GM12865 (cell line): ENCODE measurements at places on chromosomes 4 and X.

GRCh38 chr4:59966758-59967157 is 1233.4 kb upstream of the ADGRL3 start:
- no peak for DNase-seq

GRCh38 chrX:51836823-51837222 is 56.6 kb upstream of the MAGED1 start:
- no peak for DNase-seq

DNA sequence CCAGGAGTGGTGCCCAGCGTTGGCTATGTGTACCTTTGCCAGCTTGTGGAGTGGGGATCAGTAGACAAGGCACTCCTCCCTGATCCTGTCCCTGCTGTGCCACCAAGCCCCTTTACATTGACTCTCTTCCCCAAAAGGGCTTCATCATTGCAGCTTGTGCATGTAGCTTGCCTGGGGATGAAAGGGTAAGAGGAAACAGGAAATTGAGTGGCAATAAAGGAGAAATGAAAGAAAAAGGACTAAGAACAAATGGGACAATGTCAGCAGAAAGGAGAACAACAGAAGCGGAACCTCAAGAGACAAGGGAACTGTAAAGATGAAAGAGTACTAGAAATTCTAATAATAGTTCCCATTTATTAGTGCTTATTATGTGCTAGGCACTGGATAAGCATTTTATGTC is 8.7 kb upstream of the IL13RA1 start:
- no peak for DNase-seq

GRCh38 chr4:121269001-121269400 is 104.9 kb upstream of the TNIP3 start:
- no peak for DNase-seq

DNA sequence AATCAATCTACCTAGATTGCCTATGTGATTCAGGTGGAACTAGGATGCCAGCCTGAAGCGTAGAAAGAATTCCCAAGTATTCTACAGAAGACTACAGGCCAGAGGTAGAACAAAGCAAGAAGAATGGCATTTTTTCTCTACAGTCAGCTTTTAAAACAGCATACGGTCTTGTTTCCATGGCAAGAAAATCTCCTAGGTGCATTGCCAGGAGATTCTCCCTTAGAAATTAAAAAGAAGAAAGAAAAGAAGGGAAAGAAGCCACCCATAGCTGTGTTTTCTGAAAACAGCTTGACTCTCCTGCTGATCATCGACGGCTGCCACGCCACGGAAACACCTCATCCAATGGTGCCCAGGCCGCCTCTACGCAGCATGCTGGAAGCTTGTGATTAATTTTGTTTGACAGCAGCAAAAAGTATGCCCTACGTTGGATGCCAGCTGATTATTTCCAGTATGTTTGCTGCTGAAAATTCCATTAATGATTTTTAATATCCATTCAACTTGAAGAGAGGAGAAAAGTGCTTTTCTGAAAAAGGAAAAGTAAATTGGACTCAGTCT is 24.1 kb downstream of the ANK2 start:
- no peak for DNase-seq

GRCh38 chr4:55578341-55579010 is 13.6 kb downstream of the PDCL2 start:
- no peak for DNase-seq

DNA sequence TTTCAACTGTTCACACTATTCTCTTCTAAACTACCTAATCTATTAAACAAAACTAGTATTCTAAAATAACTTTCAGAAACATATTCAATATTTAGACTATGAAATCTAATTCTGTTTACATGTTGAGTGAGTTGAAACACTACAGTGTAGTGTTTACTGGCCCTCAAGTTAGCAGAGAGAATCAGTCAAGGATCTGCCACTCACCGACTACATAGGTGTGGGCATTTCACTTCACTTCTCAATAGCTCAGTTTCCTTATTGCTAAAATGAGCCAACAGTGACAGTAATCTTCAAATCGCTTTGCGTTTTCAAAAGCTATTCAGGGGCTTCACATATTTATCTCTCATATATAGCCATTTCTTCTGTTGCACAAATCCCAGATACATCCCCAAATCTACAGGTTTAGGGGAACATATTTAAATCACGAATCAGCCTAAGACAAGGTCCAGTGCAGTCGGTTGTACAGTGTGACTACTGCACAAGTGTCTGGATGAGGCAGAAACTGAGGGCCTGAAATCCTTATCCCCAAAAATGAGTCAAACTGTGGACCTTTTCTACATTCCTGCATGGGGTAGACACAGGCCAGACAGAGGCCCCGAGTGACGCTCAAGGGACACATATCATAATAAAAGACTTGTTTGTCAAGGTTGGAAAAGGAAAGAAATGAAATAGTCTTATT is 129.8 kb downstream of the PPP3CA start:
- no peak for DNase-seq

- DNase-seq = no peak
These were observed 13.5 kb downstream of the KDM5C start for GRCh38 chrX:53211391-53211978.

DNA sequence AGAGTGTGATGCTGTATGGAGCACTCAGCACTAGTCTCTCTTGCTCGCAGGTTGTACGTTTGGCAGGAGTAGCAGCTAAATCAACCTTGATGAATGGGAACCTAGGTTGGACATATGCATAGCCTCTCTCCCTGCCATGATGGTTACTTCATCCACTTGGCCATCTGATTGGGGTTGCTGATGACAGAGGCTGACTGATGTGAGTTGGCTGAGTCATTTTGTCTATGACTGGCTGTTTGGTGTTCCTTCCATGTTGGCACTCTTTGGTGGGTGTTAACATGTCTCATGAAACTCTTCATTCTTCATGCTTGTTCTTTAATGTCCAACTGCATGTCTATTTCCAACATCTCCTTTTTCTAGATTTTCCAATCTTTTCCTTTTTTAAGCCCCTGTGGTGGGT is 31.6 kb upstream of the SPARCL1 start:
- DNase-seq = no peak

GRCh38 chr4:143384381-143384994 is 47.8 kb downstream of the GAB1 start:
- no peak for DNase-seq

- DNase-seq = peak; percentile 90
These were observed at the start of gene SASH3 for GRCh38 chrX:129779747-129780146. Gene SASH3, plus strand, starts transcription at chrX:129779949. Its CDS starts 149 bp downstream, at chrX:129780098.

DNA sequence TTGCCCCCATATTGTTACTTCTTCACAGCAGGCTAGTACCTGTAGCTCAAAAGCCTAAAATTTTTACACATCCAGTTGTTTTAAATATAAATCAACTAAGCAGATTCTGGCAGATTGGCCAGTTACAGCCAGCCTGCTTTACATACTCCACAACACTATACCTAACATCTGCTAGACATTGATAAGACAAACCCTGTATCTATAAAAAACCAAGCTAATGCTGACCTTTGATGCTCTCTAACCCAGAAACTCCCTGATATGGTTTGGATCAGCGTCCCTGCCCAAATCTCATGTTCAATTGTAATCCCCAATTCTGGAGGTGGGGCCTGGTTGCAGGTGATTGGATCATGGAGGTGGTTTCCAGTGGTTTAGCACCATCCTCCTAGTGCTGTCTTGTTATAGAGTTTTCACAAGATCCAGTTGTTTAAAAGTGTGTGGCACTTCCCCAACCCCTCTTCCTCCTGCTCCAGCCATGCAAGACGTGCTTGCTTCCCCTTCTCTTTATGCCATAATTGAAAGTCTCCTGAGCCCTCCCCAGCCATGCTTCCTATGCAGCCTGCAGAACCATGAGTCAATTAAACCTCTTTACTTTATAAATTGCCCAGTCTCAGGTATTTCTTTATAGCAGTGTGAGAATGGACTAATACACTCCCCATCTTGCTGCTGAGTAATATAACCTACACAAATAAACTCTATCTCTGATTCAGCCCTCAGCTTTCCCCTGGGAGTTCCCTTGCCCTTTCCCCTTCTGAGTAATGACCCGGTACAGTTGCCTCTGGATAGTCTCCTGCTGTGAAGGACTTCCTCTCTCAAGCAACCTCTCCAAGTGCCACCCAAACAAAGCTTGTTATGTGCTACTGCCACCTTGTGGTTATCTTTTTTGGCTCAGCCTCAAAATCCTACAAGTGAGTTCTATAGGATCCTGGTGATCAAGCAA is 39.6 kb downstream of the ZCCHC13 start:
- peak; percentile 75 for DNase-seq

DNA sequence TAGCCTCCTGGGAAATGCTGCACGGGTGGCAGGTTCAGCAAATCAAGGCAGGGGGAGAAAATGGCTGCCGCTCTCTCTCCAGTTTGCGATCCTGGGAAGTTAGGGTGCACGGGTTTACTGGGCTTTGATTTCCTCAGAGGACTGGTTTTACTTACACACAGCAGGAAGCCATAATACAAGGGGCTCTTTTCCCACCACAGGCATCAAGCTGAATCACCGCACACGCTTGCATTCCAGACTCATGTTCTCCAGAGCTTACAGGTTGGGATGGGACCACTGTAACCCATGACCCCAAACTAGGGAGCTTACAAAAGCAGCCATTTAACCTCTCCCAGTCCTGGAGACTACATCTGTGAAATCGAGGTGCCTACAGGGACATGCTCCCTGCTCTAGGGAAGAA is 159.8 kb downstream of the DHRSX start:
- no peak for DNase-seq

DNA sequence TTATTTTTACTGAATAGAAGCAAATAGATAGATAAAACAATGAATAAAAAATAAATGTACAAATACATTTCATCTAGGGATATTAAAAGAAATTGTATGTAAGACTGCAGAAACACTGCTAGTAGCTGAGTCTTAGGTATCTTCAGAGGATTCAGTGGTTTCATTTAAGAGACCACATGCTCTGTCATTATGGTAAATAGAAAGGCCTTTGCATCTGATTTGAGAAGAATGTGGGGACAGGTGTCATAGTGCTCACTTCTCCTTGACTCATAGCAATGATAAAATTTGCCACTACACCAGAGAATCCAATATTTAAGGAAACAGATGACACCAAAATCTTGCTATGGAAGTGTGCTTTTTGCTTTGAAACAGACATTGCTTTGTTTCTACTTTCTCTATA is 59.8 kb upstream of the PPP1R2C start:
- peak; percentile 21 for DNase-seq

DNA sequence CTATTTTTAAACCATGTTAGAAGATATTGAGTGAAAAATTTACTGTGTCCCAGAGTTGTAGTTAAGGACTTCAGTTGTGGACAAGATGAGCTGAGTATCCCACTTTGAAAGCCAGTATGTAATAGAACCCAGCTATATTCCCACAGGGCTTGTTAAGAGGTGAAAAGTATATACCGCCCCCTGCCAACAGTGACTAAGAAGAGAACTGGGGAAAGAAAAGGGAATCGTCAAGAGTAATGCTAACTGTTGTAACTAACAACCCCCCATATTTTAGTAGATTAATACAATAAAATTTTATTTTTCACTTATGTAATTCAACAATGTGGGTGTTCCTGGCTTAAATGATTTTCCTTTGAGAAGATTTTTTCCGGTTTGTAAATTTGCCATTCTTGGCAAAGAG is 250.4 kb upstream of the GIMD1 start:
- DNase-seq = no peak

GRCh38 chrX:2463973-2464676 is 36.7 kb downstream of the DHRSX start:
- no peak for DNase-seq

DNA sequence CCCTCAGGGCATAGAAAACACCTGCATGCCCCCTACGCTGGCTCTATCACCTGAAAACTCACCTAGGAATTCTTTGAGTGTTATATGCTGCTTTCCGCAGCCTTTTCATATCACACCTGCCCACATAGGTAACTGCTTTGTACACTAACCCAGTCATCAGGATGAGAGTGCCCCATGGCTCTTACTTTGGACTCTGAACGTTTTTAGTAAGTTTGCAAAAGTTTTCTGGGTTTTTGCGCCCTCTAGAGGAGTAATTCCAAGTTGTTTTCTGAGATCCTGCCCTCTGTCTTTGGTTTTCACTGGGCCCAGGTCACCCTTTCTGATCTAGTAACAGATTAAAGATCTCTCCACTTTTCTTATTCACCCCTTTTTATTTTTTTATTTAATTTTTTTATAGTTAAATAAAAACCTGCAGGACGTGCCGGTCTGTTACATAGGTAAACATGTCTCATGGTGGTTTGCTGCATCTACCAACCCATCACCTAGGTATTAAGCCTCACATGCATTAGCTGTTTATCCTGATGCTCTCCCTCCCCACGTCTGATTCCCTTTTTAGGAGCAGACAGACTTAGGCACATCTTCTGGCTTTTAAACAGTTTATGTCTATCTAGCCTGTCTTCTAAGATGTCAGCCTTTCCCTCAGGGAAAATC is 139.2 kb downstream of the NWD2 start:
- peak; percentile 68 for DNase-seq

DNA sequence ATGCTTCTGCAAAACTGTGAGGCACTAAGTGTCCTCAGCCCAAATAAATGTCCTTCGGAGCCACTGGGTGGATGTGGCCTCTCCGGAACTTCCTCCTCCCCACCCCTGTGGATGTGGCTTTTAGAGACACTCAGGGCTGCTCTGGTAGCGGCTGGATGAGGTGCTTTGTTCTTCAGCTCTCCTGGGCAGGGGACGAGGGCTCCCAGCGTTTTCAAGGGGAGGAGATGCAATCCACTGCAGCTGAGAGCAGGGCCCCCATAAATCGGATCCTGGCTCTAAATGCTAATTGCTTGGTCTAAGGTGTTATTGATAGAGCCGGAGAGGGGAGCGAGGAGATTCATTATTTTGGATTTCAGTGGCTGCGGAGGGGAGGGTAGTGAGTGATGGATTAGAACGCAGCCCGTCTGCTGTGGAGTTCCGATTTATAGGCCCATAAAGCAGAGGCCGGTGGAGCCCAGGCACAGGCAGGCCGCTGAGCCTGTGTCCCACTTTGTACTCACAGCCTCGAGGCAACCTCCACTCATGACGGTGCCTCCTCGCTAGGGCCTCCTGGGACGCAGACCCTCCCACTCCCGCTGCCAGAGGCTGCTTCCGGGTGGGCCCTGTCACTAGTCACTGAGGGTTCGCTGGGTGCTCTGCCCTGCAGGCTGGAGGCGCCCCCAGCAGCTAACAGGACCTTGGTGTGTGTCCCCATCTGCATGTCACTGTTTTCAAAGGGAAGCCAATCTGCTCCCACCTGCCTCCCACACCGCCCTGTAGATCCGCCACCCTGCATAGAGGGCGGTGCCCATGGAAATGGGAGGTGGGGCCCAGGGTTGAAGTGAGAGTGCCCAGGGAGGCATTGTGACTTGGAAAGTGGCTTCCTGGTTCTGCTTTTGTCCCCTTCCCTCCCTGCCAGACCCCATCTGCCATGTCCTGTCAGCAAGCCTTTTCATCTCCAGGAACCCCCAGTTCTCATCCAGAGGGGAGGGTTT is 135.4 kb upstream of the PSAPL1 start:
- DNase-seq = no peak

- no peak for DNase-seq
These were observed 7.5 kb downstream of the BCOR start for GRCh38 chrX:40090050-40090804.
